ENCODE measurements at places on chromosomes 5 and 9. TPM values are rescaled to one million over a fixed set of nuclear protein-coding genes. Genes with fewer than 3 reads are reported as not detected.

SLC12A2 gene
- 9.7 TPM for total RNA-seq

- H3K4me1 ChIP-seq, result no peaks in the 10 kb centered on the region
- no peak overlapping the region for H3K4me3 ChIP-seq
- no peak for DNase-seq
- H3K36me3 ChIP-seq, result no peaks in the 10 kb centered on the region
Observed at GRCh38 chr9:1049641-1050040, 516 bp upstream of the DMRT2 start.

DNA sequence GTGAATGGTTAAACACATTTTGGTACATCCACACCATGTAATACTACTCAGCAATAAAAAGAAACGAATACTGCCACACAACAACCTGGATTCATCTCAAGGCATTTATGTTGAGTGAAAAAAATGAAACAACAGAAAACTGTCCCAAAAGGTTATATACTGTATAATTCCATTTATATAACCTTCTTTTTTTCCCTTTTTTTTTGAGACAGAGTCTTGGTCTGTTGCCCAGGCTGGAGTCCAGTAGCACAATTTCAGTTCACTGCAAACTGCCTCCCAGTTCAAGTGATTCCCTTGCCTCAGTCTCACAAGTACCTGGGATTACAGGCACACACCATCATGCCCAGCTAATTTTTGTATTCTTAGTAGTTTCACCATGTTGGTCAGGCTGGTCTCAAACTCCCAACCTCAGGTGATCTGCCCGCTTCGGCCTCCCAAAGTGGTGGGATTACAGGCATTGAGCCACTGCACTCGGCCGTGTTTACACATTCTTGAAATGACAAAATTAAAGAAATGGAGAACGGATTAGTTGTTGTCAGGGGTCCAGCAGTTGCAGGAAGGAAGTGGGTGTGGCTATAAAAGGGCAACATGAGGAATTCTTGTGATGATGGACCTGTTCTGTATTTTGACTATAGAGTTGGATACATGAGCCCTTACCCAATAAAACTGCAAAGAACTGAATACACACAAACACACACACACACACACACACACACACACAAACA is 17.4 kb downstream of the PPP6C start:
- no peak overlapping the region for H3K4me3 ChIP-seq
- H3K27me3 ChIP-seq, result no peaks in the 10 kb centered on the region
- no peak overlapping the region for H3K27ac ChIP-seq
- no peaks in the 10 kb centered on the region for H3K36me3 ChIP-seq

- H3K27me3 ChIP-seq, result no peaks in the 10 kb centered on the region
- no peak overlapping the region for H3K27ac ChIP-seq
- peaks cover 59% of the 10 kb centered on the region for H3K36me3 ChIP-seq
- DNase-seq, result no peak
Observed at GRCh38 chr9:133103987-133104505, 17.0 kb downstream of the RALGDS start.

- H3K27ac ChIP-seq, result no peak overlapping the region
- H3K4me3 ChIP-seq, result no peak overlapping the region
- H3K27me3 ChIP-seq, result no peaks in the 10 kb centered on the region
- no peaks in the 10 kb centered on the region for H3K4me1 ChIP-seq
- no peaks in the 10 kb centered on the region for H3K36me3 ChIP-seq
Observed at GRCh38 chr9:2192356-2192979, 177.3 kb downstream of the SMARCA2 start.

Data from HepG2 (cell line).